ENCODE measurements at places on chromosomes 12 and 14.

DNA sequence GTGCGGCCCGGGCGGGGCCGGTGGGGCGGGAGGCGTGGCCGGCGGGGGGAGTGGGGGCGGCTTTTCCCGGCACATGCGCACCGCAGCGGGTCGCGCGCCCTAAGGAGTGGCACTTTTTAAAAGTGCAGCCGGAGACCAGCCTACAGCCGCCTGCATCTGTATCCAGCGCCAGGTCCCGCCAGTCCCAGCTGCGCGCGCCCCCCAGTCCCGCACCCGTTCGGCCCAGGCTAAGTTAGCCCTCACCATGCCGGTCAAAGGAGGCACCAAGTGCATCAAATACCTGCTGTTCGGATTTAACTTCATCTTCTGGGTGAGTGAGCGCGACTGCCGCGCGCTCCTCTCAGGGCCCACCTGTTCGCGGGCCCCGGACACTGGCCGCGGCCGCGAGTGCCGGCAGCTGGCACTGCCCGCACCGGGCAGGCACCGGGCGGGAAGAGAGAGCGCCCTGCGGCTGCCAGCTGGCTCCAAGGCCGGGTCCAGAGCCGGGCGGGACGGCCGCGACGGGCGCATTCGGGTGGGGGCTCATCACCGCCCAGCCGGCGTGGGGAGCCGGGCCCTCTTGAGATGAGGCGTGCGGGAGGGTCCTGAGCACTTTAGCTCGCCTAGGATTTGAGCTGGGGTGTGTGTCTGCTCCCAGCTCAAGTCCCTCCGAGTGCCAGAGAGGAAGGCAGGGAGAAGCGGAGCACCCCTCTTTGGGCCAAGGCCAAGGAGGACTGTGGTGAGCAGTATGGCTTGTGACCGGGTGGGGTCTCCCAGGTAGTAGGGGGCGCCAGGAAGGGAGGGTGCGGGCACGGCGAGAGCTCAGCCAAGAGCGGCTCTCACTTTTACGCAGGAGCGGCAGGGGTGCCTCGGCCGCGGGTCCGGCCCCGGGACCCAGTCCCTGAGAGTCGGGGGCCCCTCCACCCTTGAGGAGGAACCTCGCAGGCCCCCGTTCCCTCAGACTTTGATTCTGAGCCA lies at the start of gene CD9:
Gene CD9, plus strand, starts transcription at position 145 of the 957 bp plus-strand sequence. Its CDS starts 100 bp downstream, at position 245.
- peak; percentile 68 for DNase-seq

DNA sequence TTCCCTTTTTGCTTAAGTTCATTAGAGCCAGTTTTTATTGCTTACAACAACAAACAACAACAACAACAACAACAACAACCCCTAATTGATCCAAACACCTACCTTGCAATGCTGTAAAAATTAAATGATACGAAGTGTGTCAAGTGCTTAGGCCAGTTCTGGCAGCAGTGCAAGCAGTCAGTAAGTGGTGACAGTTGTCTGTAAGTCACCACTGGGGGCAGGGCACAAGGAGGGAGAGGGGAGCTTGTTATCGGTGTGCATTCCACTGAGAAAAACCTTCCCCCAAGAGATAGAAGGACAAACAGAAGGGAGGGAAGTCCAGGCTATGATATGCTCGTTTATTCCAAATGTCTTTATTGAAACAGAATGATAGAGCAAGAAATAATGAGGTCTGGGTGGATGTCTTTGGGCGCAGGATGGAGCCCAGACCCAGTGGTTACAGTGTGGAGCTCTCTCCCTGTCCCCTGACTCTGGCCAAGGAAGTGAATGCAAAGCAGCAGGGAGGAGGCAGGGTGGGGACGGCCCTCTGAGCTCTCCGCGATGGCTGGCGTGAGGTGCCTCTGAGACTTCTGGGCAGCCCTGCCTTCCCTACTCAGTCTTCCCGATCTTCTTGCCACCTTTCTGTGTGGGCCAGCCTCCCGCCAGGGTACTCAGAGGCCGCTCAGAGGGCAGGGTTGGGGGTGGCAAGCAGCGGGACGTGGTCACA lies 6.5 kb downstream of the SLC22A17 start:
- no peak for DNase-seq

DNA sequence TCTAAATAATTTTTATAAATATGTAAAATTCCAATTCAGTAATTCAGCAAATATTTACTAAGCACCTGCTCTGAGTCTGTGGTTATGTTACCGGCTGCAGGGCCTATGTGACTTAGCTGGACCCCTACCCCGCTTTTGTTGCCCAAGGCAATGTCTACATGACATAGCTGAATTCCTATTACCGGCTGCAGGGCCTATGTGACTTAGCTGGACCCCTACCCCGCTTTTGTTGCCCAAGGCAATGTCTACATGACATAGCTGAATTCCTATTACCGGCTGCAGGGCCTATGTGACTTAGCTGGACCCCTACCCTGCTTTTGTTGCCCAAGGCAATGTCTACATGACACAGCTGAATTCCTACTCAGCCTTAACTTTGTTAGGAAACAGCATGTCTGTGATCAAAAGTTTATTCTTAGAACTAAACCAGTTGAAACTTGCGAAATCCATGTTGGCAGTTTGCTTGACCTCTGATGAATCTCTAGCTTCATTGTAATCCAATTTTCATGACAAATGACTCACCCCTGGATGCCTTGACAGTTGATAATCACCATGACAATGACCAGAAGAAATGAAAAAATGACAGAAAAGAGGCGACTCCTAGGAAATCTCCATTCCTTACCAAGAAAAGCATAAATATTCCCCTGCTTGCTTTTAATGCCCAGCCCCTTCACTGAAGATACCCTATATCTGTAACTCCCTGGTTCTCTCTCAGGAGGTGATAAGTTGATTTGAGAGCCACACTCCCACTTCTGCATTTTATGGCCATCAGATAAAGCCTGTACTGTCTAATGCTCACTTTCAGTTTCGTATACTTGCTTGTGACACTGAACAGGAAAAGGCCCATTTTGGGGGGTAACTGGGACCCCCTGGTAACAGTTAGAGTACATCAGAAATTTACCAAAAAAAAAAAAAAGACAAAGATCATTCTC lies 148.4 kb upstream of the SYT10 start:
- no peak for DNase-seq

GRCh38 chr12:21221778-21222177 lies 90.8 kb downstream of the SLCO1B1 start:
- DNase-seq: no peak

DNA sequence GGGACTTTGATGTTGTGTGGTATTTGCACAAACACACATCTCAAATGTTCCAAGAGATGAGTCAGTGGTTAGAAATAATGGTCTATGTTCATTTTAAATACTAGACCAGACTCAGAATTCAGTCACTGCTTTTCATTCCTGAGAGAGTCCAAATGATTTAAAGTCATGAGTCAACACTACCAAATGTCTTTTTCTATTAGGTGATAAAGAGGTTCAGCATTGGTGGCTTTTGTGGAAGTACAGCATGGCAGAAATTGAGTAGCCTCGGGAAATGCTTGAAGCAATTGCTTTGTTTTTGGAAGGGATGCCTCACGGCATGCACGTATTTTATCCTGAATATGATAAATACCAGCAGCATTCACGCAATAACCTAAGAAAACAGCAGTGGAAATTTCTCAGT lies 115.7 kb downstream of the DIO2 start:
- DNase-seq: no peak

Data from NCI-H345 (cell line).